ENCODE measurements at places on chromosomes 3 and 15.
A peak's percentile ranks its signal among the peaks of the same experiment; 100 is the strongest.

- DNase-seq, result no peak
Measured at GRCh38 chr15:41648770-41649169, 11.4 kb upstream of the MGA start.

- peak; percentile 91 for DNase-seq
Measured at GRCh38 chr3:158801696-158802408, at the start of gene MFSD1. MFSD1 (plus strand) TSS chr3:158802054; CDS start chr3:158802153, 99 bp downstream.

DNA sequence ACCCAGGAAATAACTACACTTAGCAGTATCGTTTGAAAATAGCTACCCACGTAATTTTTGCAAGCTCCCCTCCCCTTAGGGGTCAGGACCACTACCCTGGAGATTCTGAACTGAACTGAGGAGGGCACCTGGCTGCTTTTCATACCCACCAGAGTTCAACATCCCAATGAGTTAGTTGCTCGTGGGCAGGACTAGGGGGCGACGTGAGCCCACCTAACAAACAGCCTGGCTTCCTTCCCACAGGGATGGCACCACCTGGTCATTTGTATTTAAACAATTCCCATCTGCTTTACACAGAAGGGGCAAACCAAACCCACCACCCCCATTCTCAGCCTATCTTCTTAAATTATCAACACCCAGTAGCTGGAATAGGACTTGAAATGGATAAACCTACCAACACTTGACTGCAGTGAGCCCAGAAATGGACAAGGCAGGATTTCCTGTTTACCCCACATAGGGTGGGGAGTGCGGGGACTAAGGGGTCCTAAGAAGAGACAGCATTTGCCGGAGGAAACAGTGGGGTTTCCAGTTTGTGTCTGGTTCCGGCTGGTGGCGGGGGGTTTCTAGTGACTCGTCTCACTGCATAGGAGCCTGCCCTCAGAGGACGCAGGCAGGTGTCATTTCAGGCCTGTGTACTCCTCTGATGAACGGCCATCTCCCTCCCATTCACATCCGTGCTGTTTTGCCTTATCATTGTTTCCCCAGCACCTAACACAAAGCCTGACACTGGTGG, 11.6 kb upstream of the VGLL4 start:
- DNase-seq, result no peak

DNA sequence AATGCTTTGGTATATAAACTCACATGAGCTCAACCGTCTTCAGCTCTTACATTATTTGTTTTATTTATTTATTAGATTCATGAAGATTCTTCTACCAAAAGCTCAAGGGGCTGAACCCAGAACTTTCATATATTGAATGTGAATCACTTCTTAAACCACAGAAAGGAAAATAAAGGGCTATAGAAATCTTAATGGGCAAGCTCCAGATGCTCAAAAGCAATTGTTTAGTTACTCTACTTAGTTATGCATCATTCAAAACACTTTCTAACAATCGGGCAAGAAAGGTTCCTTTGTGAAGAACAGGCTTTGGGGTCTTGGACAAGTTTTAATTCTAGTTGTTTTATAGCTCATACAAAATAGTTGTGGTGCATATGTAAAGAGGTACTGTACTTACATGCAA, 380.2 kb downstream of the TIGIT start:
- DNase-seq, result no peak

DNA sequence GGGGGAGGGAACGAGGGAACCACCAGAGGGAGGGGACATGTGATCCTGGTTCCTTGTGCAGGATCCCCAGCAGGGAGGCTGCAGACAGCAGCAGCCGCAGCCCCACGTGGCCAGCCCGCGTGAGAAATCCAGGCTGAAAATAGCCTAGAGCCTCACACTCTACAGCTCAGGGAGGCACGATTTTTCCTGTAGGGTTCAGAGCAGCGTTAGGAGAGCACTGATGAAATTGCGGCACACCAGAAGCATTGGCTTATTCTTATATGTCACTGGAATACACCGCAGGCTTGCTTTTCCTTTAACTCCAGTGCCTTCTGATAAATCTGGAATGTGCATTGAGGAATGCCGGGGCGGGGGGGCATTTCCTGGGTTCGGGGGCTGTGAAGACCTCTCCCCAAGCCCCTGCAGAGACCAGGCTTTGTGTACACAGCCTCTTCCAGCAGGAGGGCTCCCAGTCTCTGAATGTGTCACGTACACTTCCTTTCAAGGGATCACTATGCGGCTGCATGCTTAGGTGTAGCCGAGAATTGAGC, 193.0 kb downstream of the ATP10A start:
- peak; percentile 58 for DNase-seq

GRCh38 chr3:36944641-36945270, at the start of gene TRANK1:
TRANK1 (minus strand) TSS chr3:36945054; CDS start chr3:36944809, 245 bp downstream.
- DNase-seq, result peak; percentile 46

DNA sequence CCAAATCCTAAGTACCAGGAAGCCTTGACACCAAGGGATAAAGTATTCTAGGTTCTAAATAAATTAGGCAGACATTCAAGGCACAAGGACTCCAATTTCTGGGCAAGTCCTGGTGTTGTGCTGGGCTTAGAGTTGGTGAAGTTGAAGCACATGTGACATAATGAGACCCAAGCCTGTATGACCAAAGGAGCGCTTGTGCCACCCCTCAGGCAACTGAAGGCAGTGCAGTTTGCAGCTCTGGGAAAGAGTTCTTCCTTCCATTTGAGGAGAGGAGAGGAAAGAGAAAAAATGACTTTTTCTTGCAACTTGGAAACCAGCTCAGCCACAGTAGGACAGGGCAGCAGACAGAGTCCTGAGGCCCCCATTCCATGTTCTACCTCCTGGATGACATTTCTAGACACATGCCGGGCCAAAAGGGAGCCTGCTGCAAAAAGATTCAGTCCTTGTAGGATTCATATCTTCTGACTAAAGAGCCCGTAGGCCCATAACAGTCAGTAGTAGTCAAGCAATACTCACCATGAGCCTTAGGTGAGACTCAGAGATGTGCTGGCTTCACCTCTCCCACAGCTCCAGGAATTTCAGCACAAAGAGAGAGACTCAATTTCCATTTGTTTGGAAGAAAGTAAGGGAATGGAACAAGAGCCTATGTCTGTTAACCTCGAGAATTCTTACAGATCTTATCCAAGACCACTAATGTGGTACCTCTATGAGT, 588.8 kb upstream of the BCHE start:
- no peak for DNase-seq

- DNase-seq, result no peak
Measured at GRCh38 chr3:45942051-45942825, 1.0 kb upstream of the CXCR6 start.

GRCh38 chr3:69144631-69145245, 22.3 kb upstream of the LMOD3 start:
- DNase-seq, result no peak

DNA sequence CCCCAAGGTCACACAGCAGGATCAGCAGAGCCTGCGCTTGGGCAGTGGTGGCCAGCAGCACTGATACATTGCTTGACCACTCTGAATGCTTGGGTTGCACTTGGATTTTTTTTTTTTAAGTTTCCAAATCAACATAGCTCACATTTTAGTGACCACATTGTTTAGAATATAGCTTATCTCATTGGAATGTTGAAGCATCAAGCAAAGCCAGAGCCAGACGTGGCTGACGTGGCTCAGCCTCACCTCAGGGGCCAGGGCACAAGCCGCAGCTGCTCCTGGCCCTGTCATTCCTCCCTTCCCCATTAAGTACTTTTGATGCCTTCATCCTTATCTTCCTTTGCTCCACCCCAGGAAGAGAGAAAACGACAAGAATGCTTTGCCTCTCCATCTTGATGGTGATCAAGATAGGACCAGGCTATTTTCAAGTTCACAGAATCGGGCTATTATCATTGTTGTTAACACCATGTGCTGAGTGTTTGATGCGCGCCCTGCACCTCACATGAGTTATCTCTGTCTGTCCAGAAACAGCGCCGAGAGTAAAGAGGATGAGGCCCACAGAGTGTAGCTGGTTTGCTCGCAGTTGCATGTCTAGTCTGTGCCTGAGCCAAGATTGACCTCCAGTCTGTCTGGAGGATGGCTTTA, 75.8 kb downstream of the AAGAB start:
- DNase-seq, result no peak

DNA sequence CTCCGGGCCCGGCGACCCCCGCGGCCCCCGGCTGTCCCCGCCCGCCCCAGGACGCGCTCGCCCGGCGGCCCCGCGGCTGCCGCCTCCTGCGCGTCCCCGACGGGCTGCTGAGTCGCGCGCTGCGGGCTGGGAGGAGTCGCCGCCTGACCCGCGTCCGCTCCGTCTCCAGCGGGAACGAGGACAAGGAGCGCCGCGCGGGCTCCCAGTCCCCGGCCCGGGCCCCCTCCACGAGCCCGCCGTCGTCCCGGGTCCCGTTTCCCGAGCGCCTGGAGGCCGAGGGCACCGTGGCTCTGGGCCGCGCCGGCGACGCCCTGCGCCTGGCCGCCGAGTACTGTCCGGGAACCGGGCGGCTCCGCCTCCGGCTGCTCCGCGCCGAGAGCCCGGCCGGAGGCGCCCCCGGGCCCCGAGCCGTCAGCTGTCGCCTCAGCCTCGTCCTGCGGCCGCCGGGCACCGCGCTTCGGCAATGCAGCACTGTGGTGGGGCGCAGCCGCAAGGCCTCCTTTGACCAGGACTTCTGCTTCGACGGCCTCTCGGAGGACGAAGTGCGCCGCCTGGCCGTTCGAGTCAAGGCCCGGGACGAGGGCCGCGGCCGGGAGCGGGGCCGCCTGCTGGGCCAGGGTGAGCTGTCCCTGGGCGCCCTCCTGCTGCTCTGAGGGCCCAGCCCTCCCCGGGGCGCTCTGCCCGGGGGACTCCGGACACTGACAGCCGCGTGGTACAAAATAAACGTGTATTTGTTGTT, 1.5 kb downstream of the C2CD4A start:
- no peak for DNase-seq

DNA sequence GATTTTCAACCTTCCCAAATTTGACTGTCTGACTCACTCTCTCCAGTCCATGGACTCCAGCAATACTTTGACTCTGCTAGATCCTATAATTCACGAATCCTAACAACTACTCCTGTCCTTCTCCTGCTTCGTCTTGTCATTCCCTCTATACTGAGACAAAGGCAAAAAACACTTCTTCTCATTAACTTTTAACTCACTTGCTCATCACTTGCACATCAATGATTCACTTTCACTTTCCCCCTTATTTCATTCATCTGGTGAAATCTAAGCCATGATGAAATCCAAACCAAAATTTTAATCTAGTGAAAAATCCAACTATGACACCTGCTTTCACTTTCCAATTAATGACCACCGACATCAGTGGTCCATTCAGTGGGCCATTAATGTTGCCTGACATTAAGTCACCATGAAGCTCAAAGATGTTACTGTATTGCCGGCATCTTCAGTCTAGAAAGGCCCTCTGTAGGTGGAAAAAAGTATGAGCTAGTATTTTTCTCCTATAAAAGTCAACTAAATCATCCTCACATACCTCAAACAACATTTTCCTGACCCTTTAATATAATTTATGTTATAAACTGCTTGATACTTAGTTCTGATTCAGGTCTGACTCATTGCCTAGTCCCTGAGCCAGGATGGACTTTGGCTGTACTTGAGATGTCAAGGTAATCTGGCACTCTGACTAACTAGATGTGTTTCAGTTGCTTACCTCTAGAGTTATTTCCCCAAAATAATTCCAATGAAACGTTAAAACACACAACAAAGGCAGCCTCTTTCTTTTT, 158.6 kb downstream of the CNTN6 start:
- DNase-seq, result no peak

DNA sequence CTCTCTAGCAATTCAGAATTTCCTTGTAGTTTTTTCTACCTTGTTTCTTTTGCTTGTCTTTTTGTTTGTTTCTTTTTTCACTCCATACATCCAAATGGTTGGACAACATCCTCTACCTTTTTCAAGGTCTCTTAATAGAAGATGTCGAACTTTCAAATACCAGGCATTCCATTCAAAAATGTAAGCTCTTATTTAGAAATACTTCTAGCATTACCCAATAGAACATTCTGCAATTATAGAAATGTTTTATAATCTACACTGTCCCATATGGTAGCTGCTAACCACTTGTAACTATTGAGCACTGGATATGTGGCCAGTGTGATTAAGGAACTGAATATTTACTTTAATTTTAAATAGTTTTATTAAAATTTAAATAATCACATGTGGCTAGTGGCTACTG, 196.2 kb upstream of the MRPL3 start:
- no peak for DNase-seq

- DNase-seq, result peak; percentile 47
Measured at GRCh38 chr3:126180477-126181397, at the start of gene ALDH1L1. ALDH1L1 (minus strand) TSS chr3:126180586; CDS start chr3:126160979, 19,607 bp downstream.

DNA sequence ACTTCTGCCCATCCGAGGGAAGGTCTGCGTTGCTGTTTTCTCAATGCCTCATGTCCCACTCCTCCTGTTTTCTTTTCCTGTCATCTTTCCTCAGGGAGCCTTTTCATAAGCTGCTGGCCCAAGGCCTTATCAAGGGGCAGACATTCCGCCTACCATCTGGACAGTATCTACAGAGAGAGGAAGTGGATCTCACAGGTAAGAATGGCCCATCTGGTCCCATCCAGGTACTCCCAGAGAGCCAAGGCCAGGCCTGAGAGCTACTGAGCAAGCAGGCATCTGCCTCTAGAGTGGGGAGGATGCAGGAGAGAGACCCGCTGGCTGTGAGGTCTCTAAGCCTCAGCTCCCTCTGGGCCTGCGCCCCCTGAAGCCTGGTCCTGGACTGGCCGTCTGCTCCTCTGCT, 81.5 kb upstream of the LIMD1 start:
- no peak for DNase-seq

- DNase-seq, result no peak
Measured at GRCh38 chr3:151827816-151828215, 13.9 kb downstream of the AADAC start.

DNA sequence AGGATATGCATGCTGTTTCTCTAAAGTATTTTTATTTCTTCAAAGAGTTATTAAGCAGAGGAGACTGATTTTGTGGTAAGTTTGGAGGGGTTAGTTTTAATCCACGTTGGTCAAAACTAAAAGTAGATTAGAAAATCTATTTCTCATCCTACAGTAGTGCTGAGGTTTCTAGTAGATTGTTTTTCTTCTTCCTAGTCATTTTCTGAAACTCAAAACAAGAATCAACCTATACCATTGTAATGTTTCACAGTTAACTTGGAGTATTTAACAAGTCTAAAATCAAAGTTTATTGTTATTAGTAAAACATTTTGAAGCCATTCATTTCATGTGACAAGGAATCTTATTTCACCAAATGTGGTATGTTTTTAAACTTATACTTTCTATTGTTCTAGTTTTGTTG, 57.9 kb downstream of the RBM6 start:
- DNase-seq, result no peak

Data from nucleus accumbens (tissue), 56 donors.